Hepatocyte (in vitro differentiated cells): ENCODE measurements at places on chromosomes 2 and 18. TPM values are rescaled to one million over a fixed set of nuclear protein-coding genes. Genes with fewer than 3 reads are reported as not detected.

The UGT1A10 gene
- polyA plus RNA-seq: not detected in 2 replicates

The SFXN5 gene
- 25.8 and 26.1 TPM in 2 replicates for polyA plus RNA-seq

The CREG2 gene
- polyA plus RNA-seq: 2.6 and 4.8 TPM in 2 replicates

The SPTBN1 gene
- polyA plus RNA-seq: 122 and 124 TPM in 2 replicates

The ABCG8 gene
- polyA plus RNA-seq: 1.8 and 6.5 TPM in 2 replicates

The DSG1 gene
- 0.10 and 0.65 TPM in 2 replicates for polyA plus RNA-seq

The OTOS gene
- 0.34 TPM in 1 of 2 replicates, not detected in the other for polyA plus RNA-seq

The GAD1 gene
- 1.1 TPM in 1 of 2 replicates, not detected in the other for polyA plus RNA-seq

The OTOF gene
- 0.33 TPM in 1 of 2 replicates, not detected in the other for polyA plus RNA-seq

The FAM124B gene
- polyA plus RNA-seq: not detected in 2 replicates

The NETO1 gene
- not detected in 2 replicates for polyA plus RNA-seq

The ABCG5 gene
- 1.8 and 5.4 TPM in 2 replicates for polyA plus RNA-seq

The TBR1 gene
- not detected in 2 replicates for polyA plus RNA-seq

The TCF23 gene
- polyA plus RNA-seq: not detected in 2 replicates

GRCh38 chr2:29516767-29517166 is 401.6 kb downstream of the CLIP4 start:
- no peaks in the 10 kb centered on the region for H3K36me3 ChIP-seq
- no peaks in the 10 kb centered on the region for H3K27me3 ChIP-seq
- H3K27ac ChIP-seq: no peak overlapping the region
- DNase-seq: no peak

DNA sequence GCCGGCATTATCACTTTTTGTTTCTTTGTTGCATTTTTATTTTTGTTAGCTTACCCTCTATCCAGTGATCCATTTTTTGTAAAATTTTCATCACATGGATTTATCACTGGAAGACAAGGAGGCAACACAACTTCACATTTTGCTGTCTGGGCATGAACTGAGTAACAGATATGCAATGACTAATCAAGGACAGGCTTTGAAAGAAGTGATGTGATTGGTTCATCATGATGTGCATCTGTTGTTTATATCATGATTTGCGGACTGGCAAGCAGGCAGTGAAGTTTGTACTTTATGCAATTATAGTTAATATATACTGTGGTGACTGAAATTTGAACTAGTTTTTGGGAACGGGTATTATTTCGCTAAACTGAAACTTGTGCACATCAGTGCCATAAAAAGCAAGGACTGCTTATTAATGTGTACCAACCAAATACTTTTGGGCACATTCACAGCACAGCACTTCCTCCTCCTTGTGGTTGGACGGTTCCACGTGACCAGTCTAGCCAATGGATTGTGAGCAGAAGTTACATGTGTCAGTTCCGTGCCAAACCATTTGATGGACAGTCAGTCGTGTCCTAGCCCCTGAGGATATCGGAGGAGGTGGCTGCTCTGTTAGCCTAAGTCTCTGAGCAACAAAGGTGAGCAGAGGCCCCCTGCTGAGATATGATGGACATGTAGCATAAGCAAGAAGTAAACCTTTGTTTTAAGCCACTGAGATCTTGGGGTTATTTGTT is 201.4 kb upstream of the SIX2 start:
- DNase-seq: no peak
- H3K4me3 ChIP-seq: no peak overlapping the region
- H3K4me1 ChIP-seq: no peaks in the 10 kb centered on the region
- H3K27me3 ChIP-seq: peaks cover 4% of the 10 kb centered on the region

GRCh38 chr2:280650-281110 is 7.2 kb downstream of the ALKAL2 start:
- DNase-seq: no peak
- no peaks in the 10 kb centered on the region for H3K36me3 ChIP-seq
- H3K27ac ChIP-seq: no peak overlapping the region
- peaks cover 8% of the 10 kb centered on the region for H3K27me3 ChIP-seq
- H3K4me3 ChIP-seq: no peak overlapping the region

DNA sequence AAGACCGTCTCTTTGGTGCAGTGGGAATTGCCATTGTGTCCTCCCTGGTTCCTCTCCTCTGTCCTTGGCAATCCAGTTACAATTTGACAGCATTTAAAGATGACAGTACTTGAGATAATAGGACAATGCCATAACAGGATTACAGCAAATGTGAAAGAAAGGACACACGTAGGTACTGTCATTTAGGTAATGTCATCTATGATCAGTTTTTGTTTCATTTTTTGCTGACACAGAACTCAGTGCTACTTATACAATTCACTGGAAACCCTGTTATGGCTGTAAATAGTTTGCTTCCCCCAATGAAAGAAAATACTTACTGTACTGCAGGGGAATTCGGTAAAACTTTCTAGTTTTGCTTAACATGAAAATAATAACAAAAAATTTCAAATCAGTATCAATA is 65.2 kb downstream of the BCL11A start:
- no peak overlapping the region for H3K4me3 ChIP-seq
- DNase-seq: no peak
- H3K27ac ChIP-seq: no peak overlapping the region
- H3K4me1 ChIP-seq: peaks cover 21% of the 10 kb centered on the region
- H3K36me3 ChIP-seq: no peaks in the 10 kb centered on the region
- no peaks in the 10 kb centered on the region for H3K27me3 ChIP-seq

DNA sequence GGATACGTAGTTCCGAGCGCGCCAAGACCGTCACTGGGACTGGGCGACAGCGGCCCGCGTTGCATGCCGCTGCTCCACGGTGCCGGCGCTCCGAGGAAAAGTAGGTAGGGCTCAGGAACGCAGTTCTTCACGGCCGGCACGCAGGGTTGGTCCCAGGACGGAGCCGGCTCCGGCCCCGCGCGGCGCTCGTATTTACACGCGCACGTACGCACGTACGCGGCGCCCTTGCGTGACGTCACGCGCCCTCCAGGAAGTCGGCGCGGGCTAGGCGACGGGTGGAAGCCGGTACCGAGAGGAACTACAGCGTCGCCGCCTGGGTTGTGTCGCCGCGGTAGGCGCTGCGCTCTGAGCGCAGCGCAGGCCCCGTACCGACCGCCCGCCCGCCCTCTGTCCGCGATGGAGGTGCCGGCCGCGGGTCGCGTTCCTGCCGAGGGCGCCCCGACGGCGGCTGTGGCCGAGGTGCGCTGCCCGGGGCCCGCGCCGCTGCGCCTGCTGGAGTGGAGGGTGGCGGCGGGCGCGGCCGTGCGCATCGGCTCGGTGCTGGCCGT is at the start of gene CTDP1:
Gene CTDP1, plus strand, starts transcription at position 252 of the 548 bp plus-strand sequence. Its CDS starts 145 bp downstream, at position 397.
- peaks cover 19% of the 10 kb centered on the region for H3K4me1 ChIP-seq
- DNase-seq: peak; percentile 98
- H3K27me3 ChIP-seq: no peaks in the 10 kb centered on the region
- peak within 1 kb of the TSS; percentile 54 for H3K4me3 ChIP-seq

DNA sequence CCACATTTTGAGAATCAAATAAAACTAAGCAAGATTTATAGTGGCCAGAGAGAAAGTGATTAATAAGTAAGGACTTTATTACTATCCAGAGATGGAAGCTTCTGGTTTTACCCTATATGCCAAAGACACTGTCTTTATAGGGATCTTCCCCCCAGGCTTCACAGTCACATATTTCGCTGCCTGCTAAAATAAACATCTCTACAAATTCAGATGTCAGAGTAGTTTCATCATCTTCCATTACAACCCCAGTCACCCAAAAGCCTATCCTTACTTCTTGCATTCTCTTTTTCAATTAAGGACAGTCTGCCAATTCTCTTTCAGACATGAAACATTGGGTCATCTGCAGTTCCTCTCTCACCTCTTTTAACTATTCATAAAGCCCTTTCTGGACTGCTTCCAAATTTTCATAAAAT is 28.3 kb downstream of the CREB1 start:
- H3K27me3 ChIP-seq: no peaks in the 10 kb centered on the region
- no peak for DNase-seq
- no peak overlapping the region for H3K27ac ChIP-seq
- H3K36me3 ChIP-seq: peaks cover 3% of the 10 kb centered on the region

GRCh38 chr2:102837626-102838198 is 75.9 kb downstream of the TMEM182 start:
- H3K27ac ChIP-seq: no peak overlapping the region
- no peaks in the 10 kb centered on the region for H3K36me3 ChIP-seq
- no peak for DNase-seq
- H3K4me1 ChIP-seq: no peaks in the 10 kb centered on the region
- no peaks in the 10 kb centered on the region for H3K27me3 ChIP-seq

GRCh38 chr2:196131949-196132925 is 39.1 kb downstream of the STK17B start:
- no peaks in the 10 kb centered on the region for H3K27me3 ChIP-seq
- DNase-seq: no peak
- no peaks in the 10 kb centered on the region for H3K4me1 ChIP-seq
- peaks cover 6% of the 10 kb centered on the region for H3K36me3 ChIP-seq
- no peak overlapping the region for H3K4me3 ChIP-seq
- H3K27ac ChIP-seq: no peak overlapping the region

DNA sequence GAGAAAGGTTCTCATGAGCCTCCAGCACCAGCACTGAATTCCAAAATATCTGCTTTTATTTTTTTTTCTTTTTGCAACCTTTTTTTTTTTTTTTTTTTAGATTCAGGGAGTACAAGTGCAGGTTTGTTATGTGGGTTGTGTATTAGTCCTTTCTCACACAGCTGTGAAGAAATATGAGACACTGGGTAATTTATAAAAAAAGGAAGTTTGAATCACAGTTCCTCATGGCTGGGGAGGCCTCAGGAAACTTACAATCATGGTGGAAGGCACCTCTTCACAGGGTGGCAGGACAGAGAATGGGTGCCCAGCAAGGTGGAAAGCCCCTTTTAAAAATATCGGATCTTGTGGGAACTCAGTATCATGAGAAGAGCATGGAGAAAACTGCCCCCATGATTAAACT is 7.9 kb upstream of the TMX3 start:
- no peak for DNase-seq
- H3K27ac ChIP-seq: no peak overlapping the region
- no peaks in the 10 kb centered on the region for H3K4me1 ChIP-seq
- H3K36me3 ChIP-seq: no peaks in the 10 kb centered on the region

DNA sequence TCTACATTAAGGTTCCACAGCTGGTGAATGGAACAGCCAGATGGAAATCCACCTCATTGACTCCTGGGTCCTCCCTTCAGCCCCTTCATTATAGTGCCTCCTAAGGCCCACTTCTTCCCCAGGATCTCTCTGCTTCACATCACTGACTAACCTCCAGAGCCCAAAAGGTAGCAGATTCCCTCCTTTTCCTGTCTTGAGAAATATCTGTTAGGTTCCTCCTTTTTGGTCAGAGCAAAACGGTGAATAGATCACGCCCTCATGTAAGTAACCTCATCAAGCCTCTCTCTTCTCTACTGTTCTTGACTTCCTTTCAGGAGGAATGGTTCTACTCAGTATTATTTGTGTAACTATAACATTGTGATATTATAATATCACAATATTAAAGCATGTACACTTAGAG is 155.0 kb upstream of the SRD5A2 start:
- no peaks in the 10 kb centered on the region for H3K27me3 ChIP-seq
- no peak overlapping the region for H3K4me3 ChIP-seq
- no peaks in the 10 kb centered on the region for H3K4me1 ChIP-seq
- H3K27ac ChIP-seq: no peak overlapping the region
- H3K36me3 ChIP-seq: no peaks in the 10 kb centered on the region
- DNase-seq: no peak

- no peaks in the 10 kb centered on the region for H3K36me3 ChIP-seq
- no peak overlapping the region for H3K27ac ChIP-seq
- H3K4me1 ChIP-seq: no peaks in the 10 kb centered on the region
- no peaks in the 10 kb centered on the region for H3K27me3 ChIP-seq
- peak; percentile 5 for DNase-seq
- H3K4me3 ChIP-seq: no peak overlapping the region
Observed at GRCh38 chr2:63424329-63425078, 163.8 kb downstream of the WDPCP start.

DNA sequence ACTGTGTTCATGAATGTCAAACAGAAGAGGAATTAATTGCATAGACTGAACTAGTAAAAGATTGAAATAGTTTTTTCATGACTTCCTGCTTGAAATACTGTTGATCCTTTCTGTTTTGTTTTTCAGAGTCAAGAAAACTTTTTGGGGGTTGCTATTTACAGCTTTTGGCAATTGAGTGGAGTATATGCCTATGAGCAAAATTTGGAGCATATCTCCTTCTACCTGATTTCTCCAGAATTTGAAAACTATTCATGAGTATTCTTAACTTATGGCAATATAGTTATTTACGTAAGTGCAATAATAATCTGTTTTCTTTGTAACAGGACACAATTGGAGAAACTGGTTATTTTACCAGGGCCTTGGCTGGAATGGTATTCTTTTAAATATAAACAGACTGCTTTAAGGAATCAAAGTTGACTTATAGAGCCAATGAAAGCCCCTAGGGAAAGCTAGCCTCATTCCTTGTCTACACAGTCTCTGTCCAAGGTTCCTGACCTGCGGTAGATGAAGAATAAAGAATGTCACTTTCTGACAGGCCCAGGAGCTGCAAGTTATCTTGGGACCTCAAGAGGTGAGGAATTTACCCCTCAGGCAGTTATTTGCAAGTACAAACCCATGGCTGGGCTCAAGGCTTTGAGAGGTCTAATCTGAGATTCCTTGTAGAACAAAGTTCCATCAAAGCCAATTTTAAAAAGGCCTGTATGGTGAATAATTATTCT is 193.5 kb upstream of the NDUFV2 start:
- no peak for DNase-seq
- no peak overlapping the region for H3K4me3 ChIP-seq
- H3K27me3 ChIP-seq: no peaks in the 10 kb centered on the region
- no peak overlapping the region for H3K27ac ChIP-seq
- H3K4me1 ChIP-seq: no peaks in the 10 kb centered on the region
- no peaks in the 10 kb centered on the region for H3K36me3 ChIP-seq

- H3K27me3 ChIP-seq: no peaks in the 10 kb centered on the region
- peaks cover 7% of the 10 kb centered on the region for H3K4me1 ChIP-seq
- peak; percentile 11 for DNase-seq
- no peaks in the 10 kb centered on the region for H3K36me3 ChIP-seq
Observed at GRCh38 chr2:60882971-60883753, 1.8 kb downstream of the REL start.
